ENCODE measurements at places on chromosomes 3 and 15.

GRCh38 chr3:114329823-114330222, 36.0 kb downstream of the TIGIT start:
- H3K27me3 ChIP-seq, result no peaks in the 10 kb centered on the region
- H3K27ac ChIP-seq, result no peak overlapping the region
- no peak for DNase-seq
- peaks cover 10% of the 10 kb centered on the region for H3K36me3 ChIP-seq
- no peak overlapping the region for H3K4me3 ChIP-seq

- H3K27ac ChIP-seq, result no peak overlapping the region
- no peak overlapping the region for H3K4me3 ChIP-seq
- no peaks in the 10 kb centered on the region for H3K36me3 ChIP-seq
- no peak for DNase-seq
Measured at GRCh38 chr3:105157766-105158085, 209.0 kb upstream of the ALCAM start.

DNA sequence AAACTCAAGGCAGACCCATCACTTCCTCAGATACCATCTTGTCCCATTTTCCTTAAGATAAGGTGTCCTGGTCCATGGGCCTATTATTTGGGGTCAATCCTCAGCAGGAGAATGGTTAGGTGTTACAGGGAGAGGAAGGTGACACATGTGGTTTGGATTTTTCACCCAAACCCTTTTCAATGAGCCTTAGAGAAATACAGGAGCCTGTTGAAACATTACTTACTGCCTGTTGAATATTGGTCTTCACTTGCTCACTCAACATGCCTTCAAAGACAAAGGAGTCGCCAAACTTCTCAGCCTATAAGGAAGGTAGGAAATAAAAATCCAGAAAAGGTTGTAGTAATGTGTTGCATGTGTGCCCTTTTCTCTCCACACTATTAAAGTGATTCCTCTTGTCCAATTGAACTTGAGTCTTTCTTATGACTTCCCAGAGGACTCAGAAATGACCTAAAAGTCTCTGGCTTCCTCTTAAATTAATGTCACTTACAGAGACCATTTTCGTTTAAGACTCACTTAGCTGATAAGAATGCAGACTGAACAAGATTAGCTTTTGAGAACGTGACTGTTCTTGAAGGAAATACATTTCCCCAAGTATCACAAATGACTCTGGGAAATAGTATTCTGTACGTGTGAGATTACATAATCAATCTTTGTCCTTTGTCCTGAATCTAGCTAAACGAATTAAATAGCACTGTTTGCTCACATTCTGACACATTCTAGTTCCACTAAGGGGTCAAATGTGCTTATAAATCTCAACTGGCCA, 17.8 kb downstream of the SUMF1 start:
- DNase-seq, result no peak
- no peaks in the 10 kb centered on the region for H3K4me1 ChIP-seq
- H3K4me3 ChIP-seq, result no peak overlapping the region

DNA sequence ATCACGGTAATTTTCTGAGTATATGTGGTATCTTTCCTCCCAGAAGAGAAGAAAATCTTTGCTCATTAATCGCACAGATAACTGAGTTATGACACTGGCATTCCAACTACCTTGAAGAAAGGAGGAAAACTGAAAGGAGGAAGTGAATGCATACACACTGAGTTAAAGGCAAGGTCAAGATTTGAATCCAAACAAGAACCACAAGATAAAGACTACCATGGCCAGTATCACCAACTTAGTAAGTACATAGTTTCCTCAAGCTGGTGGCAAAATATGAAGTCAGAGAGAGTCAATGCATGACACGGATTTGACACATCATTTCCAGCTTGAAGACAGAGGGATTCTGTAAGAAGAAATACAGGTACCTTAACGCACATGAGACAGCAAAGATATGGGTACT, 287.5 kb downstream of the ULK4 start:
- no peaks in the 10 kb centered on the region for H3K27me3 ChIP-seq
- no peak for DNase-seq
- H3K4me1 ChIP-seq, result no peaks in the 10 kb centered on the region
- no peak overlapping the region for H3K27ac ChIP-seq
- H3K4me3 ChIP-seq, result no peak overlapping the region

GRCh38 chr3:57017459-57017845, 43.0 kb upstream of the SPATA12 start:
- H3K4me3 ChIP-seq, result no peak overlapping the region
- no peak for DNase-seq
- H3K36me3 ChIP-seq, result no peaks in the 10 kb centered on the region
- H3K27ac ChIP-seq, result no peak overlapping the region
- H3K4me1 ChIP-seq, result no peaks in the 10 kb centered on the region
- H3K27me3 ChIP-seq, result no peaks in the 10 kb centered on the region

DNA sequence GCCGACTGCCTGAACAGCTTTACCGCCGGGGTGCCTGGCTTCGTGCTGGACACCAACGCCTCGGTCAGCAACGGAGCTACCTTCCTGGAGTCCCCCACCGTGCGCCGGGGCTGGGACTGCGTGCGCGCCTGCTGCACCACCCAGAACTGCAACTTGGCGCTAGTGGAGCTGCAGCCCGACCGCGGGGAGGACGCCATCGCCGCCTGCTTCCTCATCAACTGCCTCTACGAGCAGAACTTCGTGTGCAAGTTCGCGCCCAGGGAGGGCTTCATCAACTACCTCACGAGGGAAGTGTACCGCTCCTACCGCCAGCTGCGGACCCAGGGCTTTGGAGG, 815 bp downstream of the SPINT1 start:
- no peak overlapping the region for H3K27ac ChIP-seq
- H3K4me1 ChIP-seq, result peaks cover 8% of the 10 kb centered on the region
- peak; percentile 54 for DNase-seq
- no peaks in the 10 kb centered on the region for H3K36me3 ChIP-seq
- peaks cover 22% of the 10 kb centered on the region for H3K27me3 ChIP-seq

GRCh38 chr3:197512691-197513571, 42.8 kb downstream of the BDH1 start:
- H3K36me3 ChIP-seq, result no peaks in the 10 kb centered on the region
- H3K27ac ChIP-seq, result no peak overlapping the region
- H3K4me1 ChIP-seq, result no peaks in the 10 kb centered on the region
- no peak for DNase-seq
- H3K4me3 ChIP-seq, result no peak overlapping the region

- no peak overlapping the region for H3K4me3 ChIP-seq
- H3K36me3 ChIP-seq, result no peaks in the 10 kb centered on the region
- no peak overlapping the region for H3K27ac ChIP-seq
- no peaks in the 10 kb centered on the region for H3K27me3 ChIP-seq
Measured at GRCh38 chr3:54706738-54707137, 221.1 kb downstream of the LRTM1 start.

DNA sequence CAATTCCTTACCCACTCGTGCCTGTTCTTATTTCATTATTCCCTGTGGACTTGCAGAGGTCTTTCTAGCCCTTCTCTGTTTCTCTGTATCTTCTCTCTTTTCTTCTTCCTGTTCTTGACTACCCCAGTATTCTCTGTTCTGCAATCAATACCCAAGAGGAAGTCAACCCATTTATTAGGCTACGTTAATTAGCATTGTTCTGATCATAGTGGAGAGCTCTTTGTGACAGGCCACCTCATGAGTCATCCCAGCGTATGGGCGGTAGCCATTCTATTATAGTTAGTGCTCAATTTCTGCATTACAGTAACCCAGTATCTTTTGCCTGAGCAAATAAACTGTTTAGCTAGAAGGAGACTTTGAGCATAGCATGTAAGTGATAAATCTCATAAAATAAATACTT, 259.5 kb upstream of the GRM7 start:
- no peak for DNase-seq
- H3K27ac ChIP-seq, result no peak overlapping the region
- H3K4me3 ChIP-seq, result no peak overlapping the region
- H3K36me3 ChIP-seq, result no peaks in the 10 kb centered on the region
- H3K4me1 ChIP-seq, result no peaks in the 10 kb centered on the region
- no peaks in the 10 kb centered on the region for H3K27me3 ChIP-seq

DNA sequence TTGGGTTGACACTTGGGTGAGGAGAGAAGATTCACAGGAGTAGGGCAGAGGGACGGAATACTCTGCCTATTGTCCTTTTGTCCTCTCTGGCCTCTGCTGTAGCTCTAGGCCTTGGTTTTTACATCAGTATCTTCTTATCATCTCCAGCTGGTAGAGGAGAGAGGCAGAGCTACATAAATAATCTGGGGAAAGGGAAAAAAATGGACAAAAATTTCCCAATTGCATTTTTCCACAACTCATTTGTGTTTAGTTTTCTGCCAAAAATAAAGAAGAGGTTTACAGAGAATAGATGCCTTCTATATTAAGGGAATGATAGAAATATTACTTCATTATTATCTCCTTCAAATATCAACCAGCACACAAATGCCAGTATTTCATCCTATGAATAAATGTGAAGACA, 216.4 kb upstream of the P2RY1 start:
- H3K27ac ChIP-seq, result no peak overlapping the region
- DNase-seq, result no peak
- peaks cover 9% of the 10 kb centered on the region for H3K4me1 ChIP-seq

GRCh38 chr3:104412608-104413580, 953.8 kb upstream of the ALCAM start:
- no peaks in the 10 kb centered on the region for H3K36me3 ChIP-seq
- no peak overlapping the region for H3K27ac ChIP-seq
- H3K4me1 ChIP-seq, result no peaks in the 10 kb centered on the region
- no peak for DNase-seq

GRCh38 chr3:42936157-42936981, 30.4 kb downstream of the ZNF662 start:
- no peaks in the 10 kb centered on the region for H3K4me1 ChIP-seq
- H3K27ac ChIP-seq, result no peak overlapping the region
- H3K27me3 ChIP-seq, result no peaks in the 10 kb centered on the region
- DNase-seq, result peak; percentile 66

GRCh38 chr3:178059836-178060235, 476.4 kb upstream of the KCNMB2 start:
- H3K27ac ChIP-seq, result no peak overlapping the region
- H3K4me3 ChIP-seq, result no peak overlapping the region
- H3K27me3 ChIP-seq, result no peaks in the 10 kb centered on the region
- no peaks in the 10 kb centered on the region for H3K4me1 ChIP-seq

GRCh38 chr15:20106026-20106425, 435.6 kb downstream of the GOLGA6L6 start:
- no peak overlapping the region for H3K4me3 ChIP-seq
- DNase-seq, result no peak
- no peaks in the 10 kb centered on the region for H3K36me3 ChIP-seq
- no peaks in the 10 kb centered on the region for H3K4me1 ChIP-seq
- no peaks in the 10 kb centered on the region for H3K27me3 ChIP-seq
- no peak overlapping the region for H3K27ac ChIP-seq

Data from psoas muscle (tissue), 8 donors.